ENCODE measurements at places on chromosomes 13 and 19.

GRCh38 chr19:17394891-17395415 is 957 bp upstream of the CCDC194 start:
- DNase-seq: peak; percentile 74

DNA sequence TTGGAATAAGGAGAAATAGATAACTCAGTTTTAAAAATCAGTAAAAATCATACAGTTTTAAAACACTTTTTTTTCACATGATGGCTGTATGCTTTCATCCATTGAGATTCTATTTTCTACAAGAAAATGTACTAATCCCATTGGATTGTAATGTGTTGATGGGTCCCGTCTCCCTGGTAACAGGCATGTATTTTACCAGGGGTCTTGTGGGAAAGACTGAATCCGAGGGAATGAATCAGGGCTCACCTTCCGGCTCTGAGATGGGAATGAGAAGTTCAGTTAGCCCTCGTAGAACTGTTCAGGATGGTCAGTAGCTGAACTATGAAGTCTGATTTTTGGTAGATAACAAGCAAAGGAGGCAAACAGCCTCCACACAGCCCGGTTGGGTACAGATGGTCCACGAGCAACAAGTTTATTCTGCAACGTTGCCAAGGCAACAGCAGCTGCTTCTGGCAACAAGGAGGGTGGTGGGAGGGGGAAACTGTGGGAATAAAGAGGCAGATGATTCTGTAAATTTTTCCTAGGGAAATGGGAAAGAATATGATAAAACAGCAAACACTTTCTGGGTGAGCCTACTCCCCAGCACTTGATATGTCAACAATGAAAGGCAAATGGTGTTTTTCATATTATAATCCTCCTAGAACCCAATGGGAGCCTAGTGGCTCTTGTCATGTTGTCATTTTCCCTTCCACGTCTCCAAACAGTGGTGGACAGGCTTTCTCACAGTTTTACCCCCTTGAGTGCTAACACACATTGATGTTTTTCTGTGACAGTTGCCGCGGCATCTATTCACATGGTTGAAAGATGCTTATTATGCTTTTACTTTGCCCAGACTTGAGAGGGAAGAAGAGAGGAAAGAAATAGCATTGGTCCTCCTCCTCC is 12.4 kb upstream of the SIAH3 start:
- no peak for DNase-seq

- no peak for DNase-seq
Observed at GRCh38 chr13:99758460-99759162, 213.0 kb downstream of the ZIC5 start.

- DNase-seq: peak; percentile 22
Observed at GRCh38 chr19:39310558-39311311, 9.9 kb downstream of the LRFN1 start.

DNA sequence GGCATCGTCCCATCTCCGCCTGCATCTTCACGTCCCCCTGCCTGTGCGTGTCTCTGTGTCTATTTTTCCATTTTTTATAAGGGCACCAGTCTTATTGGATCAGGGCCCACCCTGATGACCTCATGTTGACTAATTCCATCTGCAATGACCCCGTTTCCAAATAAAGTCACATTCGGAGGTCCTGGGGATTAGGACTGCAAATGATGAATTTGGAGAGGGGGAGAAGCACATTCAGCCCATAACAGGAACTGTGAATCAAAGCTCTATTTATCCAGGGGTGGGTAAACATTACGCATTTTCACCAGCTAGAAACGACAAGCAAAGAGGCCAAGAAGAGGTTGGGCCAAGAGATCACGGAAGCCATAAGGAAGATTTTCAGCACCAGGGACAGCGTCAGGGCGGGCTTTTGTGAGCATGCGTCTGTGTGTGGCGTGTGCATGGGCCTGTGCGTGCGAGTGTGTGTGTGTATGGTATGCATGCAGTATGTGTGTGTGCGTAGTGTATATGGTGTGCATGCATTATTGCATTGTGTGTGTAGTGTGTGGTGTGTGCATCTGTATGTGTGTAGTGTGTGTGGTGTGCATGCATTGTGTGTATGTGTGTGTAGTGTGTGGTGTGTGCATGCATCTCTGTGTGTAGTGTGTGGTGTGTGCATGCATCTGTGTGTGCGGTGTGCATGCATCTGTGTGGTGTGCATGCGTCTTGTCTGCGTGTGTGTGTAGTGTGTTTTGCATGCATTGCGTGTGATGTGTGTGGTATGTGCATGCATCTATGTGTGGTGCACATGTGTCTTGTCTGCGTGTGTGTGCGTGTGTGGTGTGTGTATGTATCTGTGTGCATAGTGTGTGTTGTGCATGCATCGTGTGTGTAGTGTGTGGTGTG is 19.6 kb downstream of the CELF5 start:
- peak; percentile 52 for DNase-seq

DNA sequence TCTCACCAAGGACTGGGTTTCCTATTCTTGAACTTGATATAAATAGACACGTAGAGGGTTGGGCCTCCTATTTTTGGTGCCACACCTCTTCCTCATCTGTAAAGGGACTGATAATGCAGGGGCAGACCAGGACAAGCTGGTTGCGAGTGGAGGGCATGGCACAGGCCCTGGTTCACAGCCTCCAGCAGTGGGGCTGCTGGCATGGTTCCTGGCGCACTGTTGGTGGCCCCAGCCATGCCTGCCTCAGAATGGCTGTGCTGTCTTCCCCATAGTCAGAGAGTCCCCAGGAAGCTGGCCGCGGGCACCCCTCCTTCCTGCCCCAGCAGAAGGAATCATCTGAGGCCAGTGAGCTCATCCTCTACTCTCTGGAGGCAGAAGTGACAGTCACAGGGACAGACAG is 10.5 kb upstream of the OVOL3 start:
- no peak for DNase-seq

GRCh38 chr19:28633319-28634018 is 579.5 kb downstream of the UQCRFS1 start:
- DNase-seq: peak; percentile 75

GRCh38 chr19:41847351-41848105 is 2.7 kb downstream of the DMRTC2 start:
- no peak for DNase-seq

DNA sequence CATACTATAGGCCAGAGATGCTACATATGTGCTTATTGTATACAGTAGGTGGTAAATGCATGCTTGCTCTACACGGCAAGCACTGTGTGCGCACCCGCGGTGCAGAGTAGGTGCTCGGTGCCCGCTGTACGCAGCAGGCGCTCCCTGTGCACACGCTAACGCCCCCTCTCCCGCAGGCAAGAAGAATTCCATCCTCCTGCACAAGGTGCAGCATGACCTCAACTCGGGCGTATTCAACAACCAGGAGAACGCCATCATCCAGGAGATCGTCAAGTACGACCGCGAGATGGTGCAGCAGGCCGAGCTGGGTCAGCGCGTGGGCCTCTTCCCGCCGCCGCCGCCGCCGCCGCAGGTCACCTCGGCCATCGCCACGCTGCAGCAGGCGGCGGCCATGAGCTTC is 17.7 kb downstream of the POLRMT start:
- no peak for DNase-seq

DNA sequence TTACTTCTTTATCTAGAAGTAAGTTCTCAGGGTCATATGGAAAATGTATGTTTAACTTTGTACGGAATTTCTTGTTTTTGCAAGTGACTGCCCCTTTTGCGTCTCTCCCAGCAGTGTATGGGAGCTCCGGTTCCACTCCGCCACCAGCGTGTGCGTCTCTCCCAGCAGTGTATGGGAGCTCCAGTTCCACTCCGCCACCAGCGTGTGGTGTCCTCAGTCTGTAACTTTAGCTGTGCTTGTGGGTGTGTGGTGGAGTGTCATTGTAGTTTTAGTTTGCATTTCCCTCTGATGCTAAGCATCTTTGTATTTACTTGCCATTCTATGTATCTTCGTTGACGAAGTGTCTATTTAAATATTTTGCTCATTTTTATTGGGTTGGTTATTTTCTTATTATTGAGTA is 2.4 kb downstream of the CUL4A start:
- DNase-seq: no peak

DNA sequence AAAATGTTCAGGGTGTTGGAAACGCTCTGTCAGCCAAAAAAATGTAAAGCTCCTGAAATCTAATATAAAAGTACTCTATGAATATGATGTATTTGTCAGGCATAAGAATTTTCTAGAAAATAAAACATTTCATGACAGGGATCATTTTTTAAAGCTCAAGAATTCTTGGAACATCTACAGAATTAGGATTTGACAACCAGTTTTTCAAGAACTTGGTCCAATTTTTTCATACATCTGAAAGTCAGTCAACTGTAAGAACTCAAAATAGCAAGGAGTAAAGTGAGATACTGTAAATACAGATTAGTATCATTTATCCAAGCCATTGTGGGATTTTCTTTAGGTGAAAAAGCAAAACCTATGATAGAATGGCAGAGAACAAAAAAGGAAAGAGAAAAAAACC is 41.6 kb upstream of the CLDN10 start:
- DNase-seq: no peak

DNA sequence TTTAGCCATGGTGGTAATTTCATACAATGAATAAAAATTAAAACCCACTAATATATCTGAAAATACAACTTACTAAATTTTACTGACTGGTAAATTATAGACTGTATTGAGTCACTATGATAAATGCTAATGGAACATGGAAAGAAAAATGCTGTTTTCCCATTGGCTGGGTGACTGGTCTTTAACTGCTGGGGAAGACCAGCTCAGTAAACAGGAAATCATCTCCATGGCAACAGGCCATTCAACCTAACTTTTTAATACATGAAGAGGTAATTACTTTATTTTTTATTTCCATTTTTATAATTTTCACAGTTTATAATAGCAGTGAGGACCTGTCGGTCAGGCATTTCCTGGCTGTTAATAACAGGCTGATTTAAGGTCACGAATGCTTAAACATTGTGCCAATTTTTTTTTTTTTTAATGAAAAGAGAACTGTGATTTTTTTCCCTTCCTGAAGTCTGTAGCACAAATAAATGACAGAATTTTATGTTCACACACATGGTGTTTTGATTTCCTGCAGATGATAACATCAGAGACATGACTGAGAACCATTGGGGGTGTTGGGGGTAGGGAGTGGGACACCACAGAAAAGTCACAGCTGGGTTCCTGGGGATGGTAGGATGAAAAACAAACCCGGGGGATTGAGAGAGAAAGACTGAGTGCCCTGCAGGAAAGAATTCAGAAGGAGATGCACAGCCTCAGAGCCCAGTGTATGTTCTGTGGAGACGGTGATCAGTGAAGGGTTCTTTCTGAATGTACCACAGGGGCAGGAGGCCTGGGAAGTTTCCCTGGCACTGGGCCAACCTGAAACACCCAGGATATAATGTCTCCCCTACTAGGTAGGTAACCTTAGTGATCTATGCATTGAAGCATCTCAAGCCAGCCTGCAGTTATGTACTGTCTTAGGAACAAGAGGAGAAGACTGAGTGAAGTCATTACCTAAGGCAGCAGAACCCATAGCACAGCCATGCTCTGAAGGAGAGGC is 297.1 kb downstream of the COG6 start:
- DNase-seq: peak; percentile 10

DNA sequence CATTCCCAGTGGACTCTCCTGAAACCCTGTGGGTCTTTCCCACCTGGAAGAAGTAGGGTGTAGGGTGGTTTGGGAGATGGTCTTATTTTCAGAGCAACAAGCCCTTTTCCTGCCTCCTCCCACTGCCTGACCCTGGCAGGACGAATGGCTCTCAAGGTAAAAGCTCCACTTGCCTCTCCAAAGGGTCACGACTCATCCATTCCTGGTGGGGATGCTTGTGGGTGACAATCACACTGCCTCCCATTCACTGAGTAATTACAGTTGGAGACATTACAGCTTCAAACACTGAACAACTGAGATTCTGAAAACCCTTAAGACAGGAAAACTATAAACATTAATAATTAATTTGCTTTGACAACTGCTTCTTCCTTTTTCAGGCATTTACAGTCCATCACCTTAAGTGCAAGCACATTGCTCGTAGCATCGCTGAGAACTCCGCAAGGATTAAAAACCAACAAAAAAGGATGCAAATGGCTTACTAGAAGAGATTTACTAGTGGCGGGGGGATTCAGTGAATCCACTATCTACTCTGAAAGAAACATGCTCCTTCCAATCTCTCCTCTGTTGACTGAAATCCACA is 199.6 kb upstream of the IRS2 start:
- peak; percentile 37 for DNase-seq

GRCh38 chr19:17020823-17021222 is 5.8 kb downstream of the CPAMD8 start:
- no peak for DNase-seq

GRCh38 chr13:93805736-93806135 is 579.1 kb downstream of the GPC6 start:
- DNase-seq: no peak

GRCh38 chr13:26183416-26183815 is 38.7 kb downstream of the RNF6 start:
- no peak for DNase-seq

All from GM23248 (cell line).